Effector CD8-positive, alpha-beta T cell (primary cell): ENCODE measurements at places on chromosomes 11 and 22.

DNA sequence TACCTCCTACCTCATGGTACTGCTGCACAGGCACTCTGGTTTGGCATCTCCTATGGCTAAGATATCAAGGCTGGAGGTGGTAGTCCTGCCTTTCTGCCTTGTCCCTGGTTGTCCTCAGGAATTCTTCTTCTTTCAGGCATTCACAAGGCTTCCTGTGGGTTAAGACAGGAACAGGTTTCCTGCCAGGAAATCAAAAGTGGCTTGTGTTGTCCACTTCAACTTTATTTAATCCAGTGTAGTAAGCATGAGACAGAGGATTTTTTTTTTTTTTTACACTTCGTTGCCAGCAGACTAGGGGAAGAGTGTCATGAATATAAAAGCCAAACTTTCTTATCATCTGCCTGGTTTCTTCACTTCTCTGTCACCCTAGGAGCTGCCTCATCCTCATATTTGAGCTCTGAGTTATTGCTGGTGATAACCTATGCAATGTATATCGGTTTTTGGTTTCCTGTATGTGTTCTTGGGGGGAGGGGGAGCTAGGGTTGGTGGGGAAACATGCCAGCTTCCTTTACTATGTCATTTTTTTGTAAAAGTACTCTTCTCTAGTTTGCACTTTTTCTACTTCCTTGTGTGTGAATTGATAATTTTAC lies 50.2 kb downstream of the XKR3 start:
- no peak for DNase-seq

GRCh38 chr11:69467646-69468045 lies 13.8 kb upstream of the LINC01488 start:
- no peak for DNase-seq

DNA sequence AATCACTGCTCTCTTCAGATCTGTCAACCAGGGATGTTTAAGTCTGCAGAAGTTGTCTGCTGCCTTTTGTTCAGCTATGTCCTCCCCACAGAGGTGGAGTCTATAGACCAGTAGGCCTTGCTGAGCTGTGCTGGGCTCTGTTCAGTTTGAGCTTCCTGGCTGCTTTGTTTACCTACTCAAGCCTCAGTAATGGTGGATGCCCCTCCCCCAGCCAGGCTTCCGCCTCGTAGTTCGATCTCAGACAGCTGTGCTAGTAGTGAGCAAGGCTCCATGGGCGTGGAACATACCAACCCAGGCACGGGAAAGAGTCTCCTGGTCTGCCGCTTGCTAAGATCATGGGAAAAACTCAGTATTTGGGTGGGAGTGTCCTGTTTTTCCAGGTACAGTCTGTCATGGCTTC lies 27.6 kb upstream of the CASP12 start:
- no peak for DNase-seq

GRCh38 chr11:111707039-111707690 lies 59.0 kb downstream of the PPP2R1B start:
- no peak for DNase-seq

GRCh38 chr22:41946629-41947423 lies at the start of gene CENPM:
CENPM (minus strand) TSS chr22:41947152; CDS start chr22:41947076, 76 bp downstream.
- DNase-seq: peak; percentile 72
